ENCODE measurements at places on chromosomes 2 and 18.
A peak's percentile ranks its signal among the peaks of the same experiment; 100 is the strongest.

DNA sequence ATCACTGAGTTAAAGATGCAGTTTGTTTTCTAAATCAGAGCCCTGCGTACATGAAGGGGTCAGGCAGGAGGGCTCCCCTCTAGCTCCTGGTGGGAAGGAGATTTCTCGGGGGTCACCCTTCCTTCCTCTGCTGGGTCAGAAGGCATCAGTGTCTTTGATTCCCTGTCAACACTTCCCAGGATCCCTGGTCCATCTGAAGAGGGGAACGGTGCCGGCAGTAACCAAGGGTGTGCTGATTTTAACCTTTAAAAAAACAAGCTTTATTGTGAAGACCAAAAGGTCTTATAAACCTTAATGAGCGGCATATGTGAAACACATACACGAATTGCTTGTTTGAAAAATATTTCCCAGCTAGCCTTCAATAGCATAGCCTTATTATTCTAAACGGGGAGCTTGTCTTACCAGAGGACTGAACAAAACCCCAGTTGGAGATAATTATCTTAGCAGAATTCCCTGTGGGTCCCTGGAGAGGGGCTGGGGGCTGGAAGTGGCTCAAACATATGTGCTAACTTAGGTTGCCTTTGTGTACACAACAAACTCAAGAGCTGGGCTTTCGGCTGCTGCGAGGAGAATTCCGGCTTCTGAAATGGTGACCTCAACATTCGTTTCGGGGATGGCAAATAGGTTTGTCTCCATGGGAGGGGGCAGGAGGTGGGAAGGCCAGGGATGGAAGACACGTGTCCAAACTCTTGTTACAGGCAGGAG is 114.9 kb upstream of the MYCN start:
- DNase-seq, result no peak

DNA sequence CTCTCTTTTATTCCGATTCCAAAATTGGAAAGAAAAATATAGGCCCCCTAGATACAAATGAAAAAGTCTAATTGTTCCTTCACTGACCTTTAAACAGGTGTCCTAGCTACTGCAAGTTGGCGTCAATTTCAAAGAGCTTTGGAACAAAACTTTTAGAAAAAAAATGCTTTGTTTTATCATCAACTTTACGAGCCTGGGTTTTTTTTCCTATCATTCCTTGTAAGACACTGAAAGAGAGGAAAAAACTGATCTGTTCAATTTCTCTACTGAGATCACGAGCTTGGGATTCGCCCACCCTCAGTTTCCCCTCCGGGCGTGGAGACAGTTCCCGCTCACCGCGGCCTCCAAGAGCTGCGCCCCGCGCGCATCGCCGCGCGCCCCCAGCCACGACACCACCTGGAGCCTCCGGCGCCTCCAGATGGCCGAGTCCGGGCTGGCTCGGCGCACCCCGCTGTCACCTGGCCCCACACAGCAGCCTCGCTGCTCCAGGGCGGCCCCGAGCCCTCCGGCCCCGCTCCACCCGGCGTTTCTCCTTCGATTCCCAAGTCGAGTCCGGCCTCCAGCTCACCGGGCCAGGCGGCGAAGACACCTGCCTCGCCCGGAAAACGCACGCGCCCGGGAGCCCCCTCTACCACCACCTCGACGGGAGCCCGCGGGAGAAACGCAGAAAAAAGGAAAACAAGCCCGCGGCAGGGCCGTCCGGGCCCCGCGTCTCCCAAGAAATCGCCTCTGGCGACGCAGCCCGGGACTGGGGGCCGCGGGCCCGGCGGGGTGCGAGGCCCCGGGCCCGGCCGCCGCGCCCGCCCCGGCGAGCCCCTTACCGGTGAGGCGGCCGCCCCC is 656 bp downstream of the TBC1D8 start:
- DNase-seq, result peak; percentile 57

GRCh38 chr2:135317375-135317774 is 213.6 kb downstream of the ZRANB3 start:
- DNase-seq, result no peak

- no peak for DNase-seq
These were observed 13.5 kb upstream of the DOK6 start for GRCh38 chr18:69387186-69387585.

- DNase-seq, result no peak
These were observed 9.0 kb upstream of the SCN9A start for GRCh38 chr2:166384774-166385173.

DNA sequence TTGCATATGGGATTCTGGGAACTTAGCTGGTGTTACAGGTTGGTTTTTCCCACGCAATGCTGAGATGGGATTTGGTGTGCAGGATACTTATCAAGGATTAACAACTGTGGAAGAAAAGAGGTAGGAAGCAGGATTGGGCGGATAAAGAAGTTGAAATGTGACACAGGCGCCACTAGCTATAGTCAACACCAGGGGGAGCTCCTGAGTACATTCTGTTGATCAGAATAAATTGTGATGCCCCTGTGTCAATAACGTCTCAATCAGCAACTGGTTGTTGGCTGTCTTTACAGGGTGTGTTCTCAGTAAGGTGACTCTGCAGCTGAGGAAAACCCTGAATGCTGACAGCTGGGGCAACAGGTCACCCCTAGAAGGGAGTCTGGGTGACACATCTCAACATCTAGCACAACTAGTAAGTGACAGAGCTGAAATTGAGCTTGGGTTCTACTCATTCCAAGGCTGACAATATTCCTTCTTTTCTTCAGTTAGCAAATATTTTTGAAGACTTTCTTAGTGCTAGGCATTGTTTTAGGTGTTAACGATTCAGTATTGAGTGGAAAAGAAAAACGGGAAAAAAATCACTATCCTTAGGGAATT is 143.0 kb downstream of the ARL6IP6 start:
- DNase-seq, result peak; percentile 60

DNA sequence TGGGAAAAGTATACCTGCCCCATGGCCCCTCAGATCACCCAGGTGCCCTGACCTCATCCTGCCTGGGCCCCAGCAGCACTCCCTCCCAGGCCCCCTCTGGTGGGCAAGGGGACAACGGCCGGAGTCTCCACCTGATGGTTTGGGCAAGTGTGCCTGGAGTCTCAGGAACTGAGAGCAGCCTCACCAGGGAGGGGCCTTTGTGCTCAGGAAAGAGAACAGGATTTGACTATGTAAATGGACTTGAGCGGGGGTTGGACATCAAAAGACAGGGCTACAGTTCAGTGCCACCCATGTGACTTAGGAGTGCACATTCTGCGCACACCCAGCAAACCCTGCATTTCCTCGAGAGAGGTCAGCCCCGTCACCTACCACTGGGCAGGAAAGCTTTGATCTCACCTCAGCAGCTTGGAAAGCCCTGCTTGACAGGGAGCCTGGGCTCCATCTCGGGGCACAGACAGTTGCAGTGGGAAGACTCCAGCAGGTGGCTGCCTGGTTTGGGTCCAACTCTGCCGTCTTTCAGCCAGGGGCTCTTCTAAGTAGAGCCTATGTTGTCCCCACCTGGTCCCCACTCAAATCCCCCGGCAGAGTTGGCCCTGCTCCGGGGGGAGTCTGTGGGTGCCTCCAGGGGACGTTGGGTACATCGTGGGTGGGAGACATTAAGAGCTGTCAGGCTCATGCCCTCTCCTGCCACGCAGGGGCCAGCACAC is 3.3 kb downstream of the INPP5D start:
- peak; percentile 60 for DNase-seq

GRCh38 chr18:3481696-3482210 is 31.8 kb downstream of the TGIF1 start:
- peak; percentile 52 for DNase-seq

- no peak for DNase-seq
These were observed at the start of gene SP140 for GRCh38 chr2:230225486-230225885. TSS of gene SP140 (plus strand) at chr2:230225736. CDS start at chr2:230225845, 109 bp downstream.

GRCh38 chr18:24506175-24506574 is 45.7 kb downstream of the HRH4 start:
- DNase-seq, result no peak

DNA sequence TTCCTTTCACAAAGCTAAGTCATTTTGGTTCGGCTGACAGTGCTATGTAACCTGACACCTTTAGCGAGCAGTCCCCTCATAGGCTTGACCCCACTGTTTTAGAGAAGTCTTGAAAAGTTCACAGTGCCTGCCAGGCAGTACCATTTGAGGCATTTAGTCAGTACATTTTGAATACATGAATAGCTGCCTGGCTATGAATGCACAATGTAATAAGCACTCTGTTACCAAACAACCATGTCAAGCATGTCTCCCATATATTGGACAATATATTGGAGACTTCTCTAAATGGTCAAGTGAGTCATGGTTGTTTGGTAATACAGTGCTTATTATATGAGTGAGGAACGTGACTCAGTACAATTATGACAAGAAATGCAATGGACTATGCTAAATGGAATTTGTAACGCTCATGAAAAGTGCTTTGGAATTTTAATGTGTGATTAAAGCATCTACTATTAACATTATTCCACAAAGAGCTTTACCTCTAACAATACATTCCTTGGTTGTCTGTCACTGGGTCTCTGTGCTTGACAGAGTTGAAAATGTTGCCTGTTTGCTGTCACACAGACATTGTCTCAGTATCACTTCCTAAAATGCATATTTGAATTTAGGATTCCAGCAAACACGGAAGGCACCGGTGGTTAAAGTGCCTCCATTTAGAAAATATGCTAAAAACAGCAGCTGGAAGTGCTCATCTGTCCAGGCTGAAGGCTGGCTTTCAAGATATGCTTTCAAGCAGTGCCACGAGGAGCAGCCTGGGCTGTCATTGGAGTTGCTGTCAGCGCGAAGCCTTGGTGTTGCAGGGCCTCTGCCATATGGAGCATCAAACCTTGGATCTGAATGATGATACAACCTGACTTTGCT is 458.6 kb downstream of the FBXO15 start:
- no peak for DNase-seq

DNA sequence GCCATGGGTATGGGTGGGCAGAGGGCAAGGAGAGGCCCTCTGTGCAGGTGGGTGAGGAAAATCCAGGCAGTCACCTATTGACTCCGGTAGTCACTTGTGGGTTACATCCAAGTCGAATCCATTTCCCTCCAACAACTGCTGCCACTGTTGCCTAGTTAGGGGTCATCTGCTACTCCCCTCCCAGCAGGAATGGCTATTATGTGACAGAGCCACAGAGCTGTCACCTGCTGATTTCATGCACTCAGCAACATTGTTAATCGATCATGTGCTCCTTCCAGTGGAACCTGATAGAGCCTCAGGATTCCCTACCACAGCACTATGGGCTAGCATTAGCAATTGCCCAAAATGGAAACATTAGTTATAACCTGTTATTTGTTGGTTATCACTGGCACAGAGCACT is 31.4 kb downstream of the POLR1A start:
- no peak for DNase-seq

GRCh38 chr18:27762054-27762453 is 414.9 kb downstream of the CDH2 start:
- no peak for DNase-seq

- no peak for DNase-seq
These were observed 26.6 kb downstream of the CD28 start for GRCh38 chr2:203732953-203733510.

DNA sequence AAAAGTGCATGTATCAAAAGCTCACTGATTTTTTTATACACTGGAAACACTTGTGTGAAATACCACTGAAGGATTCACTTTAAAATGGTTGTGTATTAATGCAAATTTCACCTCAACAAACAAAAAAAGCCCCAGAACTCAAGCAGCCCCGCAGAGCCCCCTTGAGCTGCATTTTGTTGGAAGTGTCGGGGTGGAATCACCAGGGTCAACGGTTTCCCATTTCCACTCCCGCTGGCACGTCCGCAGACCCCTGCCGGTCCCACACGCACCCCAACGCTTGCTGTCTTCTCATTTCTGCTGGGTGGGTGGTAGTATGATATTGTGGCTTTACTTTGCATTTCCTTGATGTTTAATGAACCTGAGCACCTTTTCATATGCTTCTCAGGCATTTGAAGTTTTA is 239.7 kb downstream of the FAM210A start:
- DNase-seq, result no peak

- no peak for DNase-seq
These were observed 80.1 kb upstream of the SMAD7 start for GRCh38 chr18:49030692-49031443.

DNA sequence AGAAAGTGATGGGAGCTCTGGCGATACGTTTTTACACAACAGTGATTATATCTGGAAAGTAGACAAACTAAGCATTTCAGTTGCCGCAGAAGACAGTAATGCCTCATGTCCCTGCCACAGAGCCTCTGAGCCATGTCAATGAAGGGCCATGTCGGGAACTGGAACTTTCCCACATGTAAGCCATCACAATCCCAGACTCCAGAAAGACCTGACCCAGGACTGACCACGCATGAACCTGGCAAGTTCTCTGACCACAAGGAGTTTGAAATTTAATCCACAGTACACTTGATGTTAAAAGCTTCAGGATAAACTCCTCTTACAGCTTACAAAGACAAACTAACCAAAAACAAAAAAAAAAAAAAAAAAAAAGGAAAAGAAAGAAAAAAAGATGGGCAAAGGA is 267.3 kb downstream of the SLC8A1 start:
- no peak for DNase-seq

- DNase-seq, result no peak
These were observed 93.6 kb downstream of the FTCDNL1 start for GRCh38 chr2:199757233-199757870.

DNA sequence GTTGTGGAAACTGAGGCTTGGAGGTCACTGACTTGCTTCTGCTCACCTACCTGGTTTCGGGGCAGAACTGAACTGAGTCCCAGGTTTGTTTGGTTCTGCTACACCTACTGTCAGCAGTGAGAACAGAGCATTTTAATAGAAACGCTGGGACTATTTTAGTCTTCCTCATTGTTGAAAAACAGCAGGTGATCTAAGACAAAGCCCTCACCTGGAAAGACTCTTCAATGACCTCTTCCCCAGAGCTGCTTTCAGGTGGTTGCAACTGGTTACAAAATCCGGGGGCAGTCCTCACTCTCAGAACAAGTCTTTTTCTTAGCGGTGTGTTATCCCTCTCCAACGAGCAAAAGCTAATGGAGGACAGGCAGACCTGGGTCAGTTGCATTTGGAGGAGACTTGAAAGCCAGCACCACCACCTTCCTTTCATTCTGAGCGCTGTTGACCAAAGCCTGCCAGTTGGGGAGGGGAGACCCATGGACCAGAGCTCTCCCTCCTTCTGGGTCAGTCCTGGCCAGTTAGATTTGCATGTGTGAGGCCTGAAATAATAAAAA is 217.0 kb downstream of the NCK2 start:
- no peak for DNase-seq

GRCh38 chr18:29512761-29513160 is 1335.8 kb upstream of the CDH2 start:
- no peak for DNase-seq

- peak; percentile 18 for DNase-seq
These were observed 98.7 kb upstream of the THOC1 start for GRCh38 chr18:366466-367061.

- no peak for DNase-seq
These were observed 90.9 kb downstream of the COL5A2 start for GRCh38 chr2:189088591-189089205.

All from WTC11 (cell line).